ENCODE measurements at places on chromosomes 3 and 15. TPM values are rescaled to one million over a fixed set of nuclear protein-coding genes. Genes with fewer than 3 reads are reported as not detected.
A peak's percentile ranks its signal among the peaks of the same experiment; 100 is the strongest.

Gene VPS39
- 171 TPM for total RNA-seq

- no peak for DNase-seq
These were observed 6.8 kb upstream of the KBTBD12 start for GRCh38 chr3:127908202-127908601.

- no peak for DNase-seq
These were observed 38.9 kb upstream of the ALCAM start for GRCh38 chr3:105327662-105328337.

- DNase-seq = no peak
These were observed 1125.4 kb downstream of the ROBO1 start for GRCh38 chr3:78642226-78643035.

DNA sequence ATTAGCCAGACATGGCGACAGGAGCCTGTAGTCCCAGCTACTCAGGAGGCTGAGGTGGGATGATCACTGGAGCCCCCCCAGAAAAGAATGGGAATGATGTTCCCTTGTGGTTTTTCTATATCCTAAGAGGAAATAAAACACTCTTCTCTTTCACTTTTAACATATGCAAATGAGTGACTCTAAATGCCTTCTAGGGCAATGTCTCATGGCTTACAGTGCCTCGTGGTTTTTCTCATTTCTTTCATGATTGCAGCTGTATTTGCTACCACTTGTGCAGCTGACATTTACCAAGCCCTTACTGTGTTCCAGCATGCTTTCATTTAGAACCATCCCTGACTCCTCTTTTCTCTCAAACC is 26.4 kb downstream of the STOML1 start:
- DNase-seq = no peak

- peak; percentile 70 for DNase-seq
These were observed 113.9 kb downstream of the SEMA5B start for GRCh38 chr3:122913539-122914100.

DNA sequence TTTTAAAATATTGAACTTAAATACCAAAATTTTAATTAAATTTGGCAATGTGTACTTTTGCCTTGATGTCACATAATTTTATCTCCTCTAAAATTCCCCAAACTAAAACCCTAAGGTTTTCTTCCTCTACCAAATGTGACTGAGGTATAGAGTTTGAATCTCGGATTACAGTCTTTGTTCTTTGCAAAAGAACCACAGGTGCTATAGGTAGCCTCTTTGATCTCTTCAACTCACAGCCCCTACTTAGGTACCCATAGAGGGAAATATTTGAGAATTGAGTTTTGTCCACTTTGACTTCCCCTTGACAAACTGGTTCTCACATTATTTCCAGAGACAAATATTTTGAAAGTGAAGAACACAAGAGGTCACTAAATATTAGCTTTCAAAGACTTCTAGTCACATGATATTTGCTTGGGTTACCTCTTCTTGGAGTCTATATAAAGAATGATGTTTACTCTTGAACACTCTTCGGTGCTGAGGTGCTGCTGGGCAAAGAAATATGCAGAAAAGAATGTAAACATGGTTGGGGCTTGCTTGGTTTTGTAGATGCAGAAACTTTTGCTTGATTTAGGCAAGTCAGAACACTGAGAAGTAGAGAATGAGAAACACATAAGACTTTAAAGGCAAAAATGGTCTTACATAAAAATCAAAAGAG is 120.8 kb upstream of the MCTP2 start:
- no peak for DNase-seq

GRCh38 chr3:72738752-72739530 is 109.3 kb downstream of the SHQ1 start:
- DNase-seq = peak; percentile 89

Gene GHSR
- not detected for total RNA-seq

DNA sequence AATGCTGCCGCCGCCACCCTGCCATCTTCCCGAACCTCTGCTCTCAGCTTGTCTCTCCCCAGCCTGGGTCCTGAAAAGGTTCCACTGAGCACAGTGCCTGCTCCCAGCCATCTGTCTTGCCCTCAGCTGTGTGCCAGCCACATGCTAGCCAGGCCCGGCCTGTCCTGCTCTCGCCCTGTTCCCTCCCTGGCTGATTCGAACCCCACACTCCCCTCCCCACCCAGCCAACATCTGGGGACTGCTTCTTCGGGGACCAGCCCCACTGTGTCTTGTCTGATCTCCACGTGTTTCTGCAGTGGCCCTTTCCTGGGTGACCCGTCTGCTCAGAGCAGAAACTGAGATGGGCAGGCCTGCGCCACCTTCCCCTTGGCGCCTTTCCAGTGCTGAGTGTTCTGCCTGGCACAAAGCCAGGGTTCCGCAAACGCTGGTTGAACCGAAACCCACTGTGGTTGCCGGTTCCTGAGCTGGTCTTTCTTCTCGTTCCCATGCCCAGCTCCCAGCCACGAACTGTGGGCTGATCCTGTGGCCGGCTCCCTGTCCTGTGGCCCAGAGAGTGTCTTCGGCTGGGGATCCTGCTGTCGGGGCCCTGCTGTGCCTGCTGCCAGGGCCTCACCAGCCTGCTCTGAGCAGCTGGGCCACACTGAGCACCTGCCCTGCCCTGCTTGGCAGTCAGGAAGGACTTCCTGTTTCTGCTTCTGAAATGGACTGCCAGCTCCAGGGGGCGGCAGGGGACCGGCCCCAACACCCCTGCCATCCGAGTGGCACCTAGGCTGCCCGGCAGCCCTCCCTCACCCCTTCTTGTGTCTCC is 62.7 kb upstream of the KLF13 start:
- DNase-seq = peak; percentile 96

Gene MTHFS
- total RNA-seq = 30.0 TPM

DNA sequence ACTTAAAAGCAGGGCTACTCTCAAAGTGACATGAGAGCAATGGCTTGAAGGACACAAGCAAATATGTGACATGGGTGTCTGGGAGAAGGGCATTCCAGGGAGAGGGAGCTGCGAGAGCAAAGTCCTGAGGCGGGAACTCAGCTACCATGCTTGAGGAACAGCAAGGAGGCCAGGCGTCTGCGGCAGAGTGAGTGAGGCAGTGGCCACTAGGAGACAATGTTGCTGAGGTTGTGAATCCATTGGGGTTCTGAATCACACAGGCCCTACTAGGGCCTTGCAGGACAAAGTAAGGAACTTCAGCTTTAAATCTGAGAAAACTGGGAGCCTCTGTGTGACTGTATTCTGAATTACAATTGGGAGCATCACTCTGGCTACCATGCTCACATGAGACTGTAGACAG is 94.1 kb upstream of the PRICKLE2 start:
- no peak for DNase-seq

Gene SPTBN5
- total RNA-seq = 1.2 TPM

DNA sequence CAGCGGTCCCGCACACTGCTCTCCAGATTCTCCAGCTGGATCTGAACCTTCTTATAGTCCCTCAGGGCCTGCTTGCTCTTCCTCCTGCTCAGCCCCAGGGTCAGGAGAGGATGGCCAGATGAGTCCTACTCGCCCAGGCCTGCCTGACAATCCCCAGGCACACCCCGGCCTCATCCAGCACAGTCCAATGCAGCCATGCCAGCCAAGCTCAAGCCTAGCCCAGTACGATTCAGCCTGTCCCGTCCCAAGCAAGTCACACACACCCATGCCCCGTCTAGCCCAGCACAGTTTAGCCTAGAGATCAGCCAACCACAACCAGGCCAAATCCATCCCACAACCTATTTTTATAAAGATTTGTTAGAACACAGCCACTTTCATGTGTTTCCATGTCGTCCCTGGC is 16.8 kb downstream of the PLXNB1 start:
- no peak for DNase-seq

- no peak for DNase-seq
These were observed 141.7 kb upstream of the MBNL1 start for GRCh38 chr3:152127058-152127457.

GRCh38 chr3:171788546-171789351 is 21.5 kb downstream of the PLD1 start:
- no peak for DNase-seq

Gene GABRA5
- total RNA-seq = not detected

Gene KBTBD12
- 0.24 TPM for total RNA-seq

- DNase-seq = peak; percentile 88
These were observed 393 bp downstream of the ERICH6 start for GRCh38 chr3:150703299-150703755.

GRCh38 chr15:35289024-35289617 is 204.0 kb upstream of the NANOGP8 start:
- no peak for DNase-seq

GRCh38 chr3:22732641-22733040 is 470.5 kb upstream of the UBE2E2 start:
- no peak for DNase-seq

DNA sequence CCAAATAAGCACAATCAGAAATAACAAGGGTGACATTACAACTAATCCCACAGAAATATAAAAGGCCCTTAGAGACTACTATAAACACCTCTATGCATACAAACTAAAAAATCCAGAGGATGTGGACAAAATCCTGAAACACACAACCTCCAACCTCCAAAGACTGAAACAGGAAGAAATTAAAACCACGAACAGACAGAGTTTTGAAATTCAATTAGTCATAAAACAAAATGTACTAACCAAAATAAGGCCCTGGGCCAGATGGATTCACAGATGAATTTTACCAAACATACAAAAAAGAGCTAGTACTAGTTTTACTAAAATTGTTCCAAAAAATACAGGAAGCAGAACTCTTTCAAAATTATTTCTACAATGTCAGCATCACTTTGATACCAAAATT is 1043.6 kb downstream of the DIPK2A start:
- no peak for DNase-seq

- DNase-seq = no peak
These were observed 4.1 kb downstream of the OSBPL11 start for GRCh38 chr3:125591116-125591760.

DNA sequence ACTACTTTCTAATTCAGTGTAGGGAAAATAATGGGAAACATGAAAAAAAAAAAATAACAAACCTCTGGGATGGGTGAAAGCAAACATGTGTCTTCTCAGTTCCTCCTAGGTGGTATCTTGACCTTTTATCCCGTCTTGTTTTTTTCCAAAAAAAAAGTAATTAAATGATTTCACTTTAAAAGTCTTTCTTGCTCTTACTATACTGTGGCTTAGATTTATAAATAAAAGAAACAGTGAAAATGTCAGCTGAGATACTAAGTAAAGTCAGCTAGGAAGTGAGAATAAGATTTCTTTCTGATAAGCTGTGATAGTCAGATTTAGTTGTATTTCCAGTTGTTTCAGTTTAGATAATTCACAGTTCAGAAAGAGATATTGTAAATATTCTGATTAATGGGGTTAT is 37.4 kb downstream of the BBX start:
- no peak for DNase-seq

- DNase-seq = no peak
These were observed 48.9 kb downstream of the NIPA2 start for GRCh38 chr15:22887157-22887951.

GRCh38 chr3:152126260-152126659 is 142.5 kb upstream of the MBNL1 start:
- no peak for DNase-seq

- no peak for DNase-seq
These were observed 155.1 kb upstream of the CNTN4 start for GRCh38 chr3:1943395-1944118.

Gene GP9
- 9.9 TPM for total RNA-seq

Gene CMTM7
- total RNA-seq = 47.3 TPM

- DNase-seq = peak; percentile 7
These were observed 169.4 kb downstream of the SHQ1 start for GRCh38 chr3:72678867-72679266.

- no peak for DNase-seq
These were observed 153.2 kb upstream of the GADL1 start for GRCh38 chr3:31047673-31048072.

GRCh38 chr3:82558081-82558480 is 796.6 kb upstream of the GBE1 start:
- no peak for DNase-seq

- DNase-seq = no peak
These were observed 116.7 kb downstream of the SERPINI1 start for GRCh38 chr3:167852216-167852615.

GRCh38 chr3:99534951-99535704 is 103.3 kb upstream of the COL8A1 start:
- no peak for DNase-seq

- no peak for DNase-seq
These were observed 126.1 kb upstream of the CMC1 start for GRCh38 chr3:28115316-28115715.

GRCh38 chr3:123909785-123910184 is 25.7 kb upstream of the MYLK start:
- no peak for DNase-seq

DNA sequence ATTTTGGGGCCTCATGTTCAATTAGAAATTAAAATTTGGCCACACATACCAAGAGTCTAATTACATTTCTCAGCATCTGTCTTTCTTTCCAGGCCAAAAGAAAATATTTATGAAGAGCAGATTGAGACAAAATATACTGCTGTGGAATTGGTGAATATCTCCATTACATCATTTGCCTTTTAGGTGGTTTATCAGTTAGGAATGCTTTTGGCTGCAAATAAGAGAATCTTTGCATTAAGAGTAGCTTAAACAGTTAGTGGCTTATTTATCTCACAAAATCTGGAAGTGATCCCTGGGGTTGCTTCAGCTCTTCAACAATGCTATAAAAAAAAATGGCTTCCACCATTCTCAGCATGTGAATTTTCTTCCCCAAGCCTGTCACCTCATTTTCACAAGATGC is 308.7 kb downstream of the MAGI1 start:
- DNase-seq = no peak

Gene LRRC31
- total RNA-seq = 0.16 TPM

Gene LARP6
- total RNA-seq = 0.85 TPM

- DNase-seq = no peak
These were observed 55.7 kb downstream of the PTPRG start for GRCh38 chr3:61617041-61617440.

- DNase-seq = no peak
These were observed 12.4 kb upstream of the ABHD2 start for GRCh38 chr15:89075846-89076245.

GRCh38 chr3:142118911-142119310 is 30.4 kb downstream of the TFDP2 start:
- no peak for DNase-seq

DNA sequence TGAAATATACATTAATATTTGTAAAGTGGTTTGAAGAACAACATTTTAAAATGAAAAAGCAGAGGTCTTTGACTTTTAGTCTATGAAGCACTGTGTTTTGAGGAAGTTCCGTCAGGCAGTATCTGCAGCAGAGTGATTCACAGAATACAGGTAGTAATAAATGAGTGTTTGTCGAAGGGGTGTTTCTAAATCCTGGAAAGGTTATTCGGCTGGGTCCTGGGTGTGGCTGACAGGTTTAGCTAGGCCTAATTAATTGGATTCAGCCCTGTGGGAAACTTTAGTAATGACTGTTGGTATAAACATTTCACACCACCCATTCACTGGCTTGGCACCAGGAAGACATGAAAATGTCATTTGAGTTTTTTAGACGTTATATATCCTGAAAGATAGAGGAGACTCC is 51.3 kb downstream of the TIPARP start:
- DNase-seq = no peak

GRCh38 chr3:61961900-61962299 is 400.5 kb downstream of the PTPRG start:
- no peak for DNase-seq

DNA sequence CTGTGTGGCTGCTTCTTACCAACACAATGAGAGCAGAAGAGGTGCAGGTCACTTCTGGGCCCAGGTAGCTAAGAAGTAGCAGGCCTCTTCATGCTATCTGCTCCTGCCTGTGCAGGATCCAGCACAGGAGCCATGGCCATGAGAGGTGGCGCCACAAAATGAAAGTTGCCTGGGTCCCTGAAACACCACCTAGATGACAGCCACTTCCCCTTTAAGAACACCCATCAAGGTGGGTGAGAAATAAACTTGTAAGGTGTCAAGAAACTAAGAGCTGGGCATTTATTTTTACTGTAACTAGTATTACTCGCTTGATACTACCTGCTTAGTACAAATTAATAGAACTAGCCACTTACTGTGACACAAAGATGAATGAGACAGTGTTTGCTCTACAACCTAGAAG is 484.6 kb upstream of the TBL1XR1 start:
- DNase-seq = no peak
